ENCODE measurements at places on chromosomes 6 and 20. TPM values are rescaled to one million over a fixed set of nuclear protein-coding genes. Genes with fewer than 3 reads are reported as not detected.

Gene STX11
- 2.3 TPM for total RNA-seq

Gene PTCHD4
- not detected for total RNA-seq

Gene TTI1
- 22.0 TPM for total RNA-seq

Gene IL17A
- total RNA-seq = not detected

Gene SLC13A3
- not detected for total RNA-seq

Gene HCRTR2
- not detected for total RNA-seq

Gene NHLRC1
- 1.9 TPM for total RNA-seq

Gene ARMH2
- total RNA-seq = not detected

Gene SPEF1
- total RNA-seq = 2.5 TPM

Gene PSORS1C2
- total RNA-seq = not detected

Gene GPR6
- total RNA-seq = not detected

Gene TBC1D32
- 1.1 TPM for total RNA-seq

Gene SEMG1
- not detected for total RNA-seq

Gene MMUT
- total RNA-seq = 7.7 TPM

Gene FAM83D
- total RNA-seq = 74.4 TPM

Gene CTCFL
- total RNA-seq = 0.06 TPM

Gene C6orf15
- total RNA-seq = not detected

Gene FOXA2
- 16.4 TPM for total RNA-seq

Gene ABHD16B
- not detected for total RNA-seq

Gene TCF15
- total RNA-seq = not detected

Gene SDCBP2
- 1.4 TPM for total RNA-seq

Gene SAMD3
- not detected for total RNA-seq

Gene KAT14
- total RNA-seq = 10.2 TPM

Gene MAP3K4
- 13.1 TPM for total RNA-seq

Gene ZNF217
- total RNA-seq = 20.6 TPM

Gene COL10A1
- total RNA-seq = not detected

Gene UBE2C
- total RNA-seq = 232 TPM

Gene MUCL3
- 0.06 TPM for total RNA-seq

Gene JPH2
- total RNA-seq = 1.1 TPM

Gene LINC00237
- total RNA-seq = not detected

Gene RAD21L1
- 0.09 TPM for total RNA-seq

Gene POU5F1
- 5.3 TPM for total RNA-seq

Gene SSTR4
- total RNA-seq = 0.12 TPM

Gene SGK1
- 62.7 TPM for total RNA-seq

Gene POPDC3
- 26.4 TPM for total RNA-seq

Gene BIRC7
- total RNA-seq = 4.7 TPM

Gene LY6G6D
- not detected for total RNA-seq

Gene GRM1
- not detected for total RNA-seq

Gene PLCB4
- 14.3 TPM for total RNA-seq

Gene TRIM10
- total RNA-seq = not detected

Gene RAET1G
- total RNA-seq = 9.7 TPM

Gene SNRNP48
- 10.4 TPM for total RNA-seq

Gene FRK
- total RNA-seq = 1.2 TPM

All from A549 treated with CORT108297 at 1 μM for 4 hours (cell line).